ENCODE measurements at places on chromosomes 11 and 22.

GRCh38 chr22:41847300-41847699 is 14.4 kb downstream of the SREBF2 start:
- DNase-seq = no peak

DNA sequence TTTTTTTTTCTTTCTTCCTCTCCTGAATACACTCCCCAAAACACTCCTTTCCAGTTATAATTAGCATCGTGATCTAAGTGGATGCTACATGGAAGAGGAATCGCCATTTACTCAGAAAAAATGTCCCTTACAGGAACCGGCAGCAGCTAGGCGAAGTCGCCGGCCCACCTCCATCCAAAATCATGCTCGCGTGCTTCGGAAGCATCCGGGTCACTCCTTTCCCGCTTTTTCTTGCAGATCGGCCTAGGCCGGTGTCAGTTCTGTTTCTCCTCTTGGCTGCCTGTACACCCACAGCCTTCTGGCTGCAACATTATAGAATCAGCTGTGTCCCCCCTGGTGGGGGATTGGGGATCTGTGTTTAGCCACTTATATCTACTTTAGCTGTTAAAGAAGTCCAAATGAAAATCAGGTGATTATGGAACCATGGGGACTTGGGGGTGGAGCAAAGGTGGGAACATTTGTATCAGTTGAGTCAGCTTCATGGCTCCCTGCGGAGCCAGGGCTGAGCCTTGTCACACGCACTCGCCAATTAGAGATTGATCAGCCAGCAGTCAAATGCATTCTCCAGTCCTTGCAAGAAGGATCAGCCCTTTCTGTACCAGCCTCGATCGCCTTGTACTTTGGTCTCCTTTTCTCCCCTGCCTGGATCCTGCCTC is 36.3 kb downstream of the ASRGL1 start:
- DNase-seq = no peak

DNA sequence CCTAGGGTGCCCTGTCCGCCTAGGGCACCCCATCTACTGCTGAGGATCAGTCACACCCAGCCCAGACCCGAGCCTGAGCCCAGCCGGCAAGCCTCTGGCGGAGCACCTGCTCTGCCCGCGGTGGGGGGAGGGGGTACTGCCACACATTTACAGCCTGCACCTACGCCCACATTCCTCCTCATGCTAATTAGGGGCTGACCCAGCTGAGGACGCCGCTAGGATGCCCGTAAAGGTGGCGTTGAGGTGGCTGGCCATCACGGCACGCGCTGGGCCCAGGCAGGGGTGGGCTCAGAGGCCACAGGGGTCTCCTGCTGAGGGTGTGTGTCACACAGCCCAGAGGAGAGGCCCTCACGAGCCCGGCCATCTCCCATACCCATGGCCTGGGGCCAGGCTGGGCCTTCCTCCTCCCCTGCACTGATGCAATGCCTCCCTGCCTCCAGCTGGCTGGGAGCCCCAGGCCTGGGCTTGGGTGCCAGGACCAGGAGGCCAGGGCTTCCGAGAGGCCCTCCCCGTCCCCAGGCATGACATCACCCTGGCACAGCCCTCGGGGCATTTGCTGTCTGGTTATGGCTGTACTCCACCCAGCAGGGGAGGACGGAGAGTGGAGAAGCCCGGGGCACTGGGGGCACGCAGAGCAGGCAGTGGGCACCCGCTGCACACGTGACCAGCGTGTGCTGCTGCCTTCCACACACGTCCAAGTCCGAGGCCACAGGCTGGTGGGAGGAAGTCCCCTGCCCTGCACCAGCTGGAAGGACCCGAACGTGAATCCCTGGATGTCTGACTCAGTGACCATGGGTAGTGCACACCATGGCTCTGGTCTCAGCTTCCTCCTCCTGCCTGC is 12.7 kb downstream of the DUSP8 start:
- peak; percentile 85 for DNase-seq

DNA sequence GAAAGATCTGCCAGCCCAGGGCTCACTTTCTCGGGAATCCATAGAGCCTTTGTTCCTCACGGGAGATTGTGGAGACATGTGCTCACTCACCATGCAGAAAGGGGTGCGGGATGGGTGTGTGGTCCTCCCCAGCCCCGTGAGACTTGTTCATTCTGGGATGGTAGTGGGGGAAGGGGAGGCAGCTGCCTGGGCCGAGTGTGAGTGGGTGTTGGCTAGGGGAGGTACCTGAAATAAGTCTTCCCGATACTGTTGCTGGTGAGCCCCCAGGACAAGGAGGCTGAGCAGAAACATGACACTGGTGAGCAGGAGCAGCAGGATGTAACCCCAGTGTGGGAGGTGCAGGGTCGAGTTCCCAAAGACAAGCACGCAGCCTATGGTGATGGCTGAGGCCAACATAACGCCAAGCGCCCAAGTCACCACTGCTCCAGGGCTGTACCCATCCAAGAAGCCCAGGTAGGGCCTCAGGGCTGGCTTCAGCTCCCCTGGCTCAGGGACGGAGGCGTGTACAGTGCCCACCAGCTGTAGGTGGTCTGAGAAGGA is 2.8 kb downstream of the SLC7A4 start:
- DNase-seq = no peak

- no peak for DNase-seq
These were observed 20.1 kb downstream of the TCP11L1 start for GRCh38 chr11:33059331-33060007.

DNA sequence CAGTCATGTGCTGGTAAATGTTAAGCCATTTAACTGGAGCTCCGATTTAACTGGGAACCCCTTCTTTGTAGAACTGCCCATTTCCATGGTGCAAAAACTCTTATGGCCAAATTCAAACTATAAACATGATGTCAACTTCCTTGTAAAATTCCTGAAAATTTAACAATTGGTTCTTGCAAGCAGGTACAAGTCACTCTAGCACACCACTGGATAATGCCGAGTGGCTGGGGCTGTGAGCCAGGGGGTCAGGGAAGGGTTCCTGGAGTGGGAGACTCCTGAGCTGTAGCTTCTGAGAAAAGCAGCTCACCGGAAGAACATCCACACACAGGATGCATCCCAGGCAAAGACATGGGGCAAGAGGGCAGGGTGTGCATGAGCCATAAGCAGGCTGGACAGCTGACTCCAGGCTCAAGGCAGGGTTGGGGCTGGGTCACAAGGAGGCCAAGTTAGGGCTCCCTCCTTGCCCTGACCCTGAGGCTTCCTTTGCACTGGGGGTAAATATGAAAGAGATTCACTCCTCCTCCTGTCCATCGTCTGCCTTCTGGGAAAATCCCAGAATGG is 18.2 kb downstream of the P2RY2 start:
- peak; percentile 20 for DNase-seq

DNA sequence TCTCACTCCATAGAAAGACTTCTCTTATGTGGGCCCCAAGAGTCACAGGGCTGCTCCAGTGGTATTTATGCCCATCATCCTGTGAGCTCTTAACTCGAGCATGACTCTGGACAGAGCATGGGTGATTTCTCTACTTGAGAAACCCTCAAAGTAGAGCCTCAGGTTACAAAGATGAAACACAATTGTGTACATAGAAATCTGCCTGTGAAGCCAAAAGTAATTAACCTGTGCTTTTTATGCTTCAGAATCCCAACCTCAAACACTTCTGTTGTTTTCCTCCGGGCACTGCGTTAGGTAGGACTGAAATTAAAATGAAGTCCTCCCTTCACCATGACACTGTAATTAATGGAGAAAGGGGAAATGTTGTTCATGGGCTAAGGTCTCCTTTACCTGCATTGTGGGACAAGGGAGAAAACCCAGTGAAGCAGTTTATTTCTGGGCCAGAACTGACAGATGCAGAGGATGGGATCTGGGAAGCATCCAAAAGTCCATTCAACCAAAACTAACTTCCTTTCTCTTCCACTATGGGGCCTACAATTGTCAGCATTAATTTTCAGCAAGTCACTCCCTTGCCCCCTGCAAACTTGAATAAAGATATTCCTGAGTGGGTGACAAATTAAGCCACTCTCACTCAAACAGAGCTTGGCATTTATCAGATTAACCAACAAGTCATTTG is 24.1 kb upstream of the POU2AF1 start:
- DNase-seq = no peak

Data from left hindlimb (tissue), 1 donor.